NCI-H460 (cell line): ENCODE measurements at places on chromosomes 16 and 17.

- DNase-seq: no peak
Observed at GRCh38 chr16:28604186-28604565, 5.7 kb downstream of the SULT1A1 start.

GRCh38 chr17:2222901-2223616 lies 80.5 kb downstream of the SMG6 start:
- no peak for DNase-seq

DNA sequence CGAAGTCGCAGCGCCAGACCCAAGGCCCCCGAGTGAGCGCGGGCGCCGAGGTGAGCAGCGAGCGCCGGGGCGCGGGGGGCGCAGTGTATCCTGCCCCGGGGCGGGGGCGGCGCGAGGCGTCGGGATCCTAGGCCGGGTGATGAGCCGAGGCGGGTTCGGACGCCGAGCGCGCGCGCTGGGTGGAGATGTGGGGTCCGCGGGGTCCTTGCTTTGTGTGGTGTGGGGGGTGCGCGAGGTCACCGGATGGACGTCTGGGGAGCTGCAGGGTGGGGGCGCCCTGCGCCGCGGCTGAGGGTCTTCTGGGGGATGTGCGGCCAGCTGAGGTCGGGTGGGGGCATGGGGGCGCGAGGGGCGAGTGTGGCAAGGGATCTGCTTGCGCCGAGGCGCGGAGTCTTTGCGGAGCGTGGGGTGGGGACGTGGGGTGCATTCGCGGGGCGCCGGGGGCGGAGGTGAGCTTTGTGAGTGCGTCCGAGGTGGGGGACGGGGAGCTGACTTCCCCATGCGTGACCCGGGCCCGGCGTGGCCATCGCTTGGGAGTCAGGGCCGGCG lies 560 bp downstream of the RAI1 start:
- DNase-seq: no peak

DNA sequence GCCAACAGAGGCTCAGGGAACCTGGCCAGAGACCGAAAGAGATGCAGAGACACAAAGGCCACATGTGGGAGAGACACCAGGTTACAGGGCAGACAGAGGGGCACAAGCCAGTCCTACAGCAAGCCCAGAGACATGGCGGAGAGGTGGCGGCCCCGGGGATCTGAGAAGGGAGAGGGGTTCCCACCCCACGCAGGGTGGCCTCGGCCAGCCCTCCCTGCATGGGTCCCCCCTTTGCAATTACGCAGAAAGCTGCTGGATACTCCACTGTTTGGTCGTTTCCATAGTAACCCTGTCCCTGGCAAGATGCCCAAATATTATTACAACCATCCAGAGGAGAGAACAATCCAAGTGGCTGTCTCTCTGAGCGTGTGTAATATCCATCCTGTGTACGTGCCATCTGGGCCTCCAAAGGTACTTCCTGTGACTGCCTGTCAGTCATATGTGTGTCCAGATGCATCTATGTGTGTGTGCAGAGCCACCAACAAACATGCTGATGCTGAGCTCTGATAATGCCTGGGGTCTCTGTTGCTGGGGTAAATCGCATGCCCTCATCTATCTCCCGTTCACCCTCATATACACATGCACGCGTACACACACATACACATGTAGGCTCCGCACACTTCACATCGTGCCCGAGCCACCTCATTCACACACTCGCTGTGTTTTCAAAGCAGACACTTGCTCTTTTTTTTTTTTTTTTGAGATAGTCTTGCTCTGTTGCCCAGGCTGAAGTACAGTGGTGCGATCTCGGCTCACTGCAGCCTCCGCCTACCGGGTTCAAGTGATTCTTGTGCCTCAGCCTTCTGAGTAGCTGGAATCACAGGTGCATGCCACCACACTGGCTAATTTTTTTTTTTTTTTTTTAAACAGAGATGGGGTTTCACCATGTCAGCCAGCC lies 5.5 kb downstream of the PCGF2 start:
- DNase-seq: no peak

DNA sequence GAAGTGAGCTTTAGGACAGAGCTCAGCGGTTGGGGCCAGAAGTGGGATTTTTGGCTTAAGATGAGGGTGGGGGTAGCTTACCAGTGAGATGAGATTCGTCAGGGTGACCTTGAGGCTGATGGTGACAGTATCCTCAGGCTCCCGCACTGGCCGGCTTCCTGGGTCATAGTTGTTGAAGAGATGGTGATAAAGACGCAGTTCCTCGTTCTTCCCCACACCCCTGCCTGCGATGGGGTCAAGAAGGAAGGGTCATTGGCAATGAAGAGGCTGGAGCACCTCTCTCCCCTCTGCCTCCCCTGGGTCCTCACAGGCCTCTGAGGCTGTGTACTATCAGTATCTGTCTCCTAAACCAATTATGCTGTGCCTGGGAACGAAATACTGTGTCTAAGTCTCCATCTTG lies 358 bp downstream of the CHRNE start:
- no peak for DNase-seq

DNA sequence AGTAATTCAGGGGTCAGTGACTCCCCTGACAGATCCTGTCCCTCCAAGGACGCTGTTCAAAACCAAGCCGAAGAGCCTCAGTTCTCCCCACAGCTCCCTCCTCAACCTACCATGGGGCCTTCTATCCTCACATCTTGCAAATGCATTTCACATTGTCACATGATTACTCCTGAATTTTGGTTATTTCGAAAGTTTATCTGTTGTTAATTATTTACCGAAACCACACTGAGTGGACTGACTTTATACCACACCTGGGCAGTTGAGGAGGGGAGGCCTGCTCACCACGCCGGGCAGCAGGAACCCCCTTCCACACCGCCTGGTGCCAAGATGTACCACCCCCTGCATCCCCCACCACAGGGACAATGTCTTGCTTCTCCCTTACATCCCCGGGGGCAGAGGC lies 4.7 kb downstream of the TIMP2 start:
- DNase-seq: no peak

GRCh38 chr17:6177941-6178694 lies 107.9 kb downstream of the WSCD1 start:
- no peak for DNase-seq

DNA sequence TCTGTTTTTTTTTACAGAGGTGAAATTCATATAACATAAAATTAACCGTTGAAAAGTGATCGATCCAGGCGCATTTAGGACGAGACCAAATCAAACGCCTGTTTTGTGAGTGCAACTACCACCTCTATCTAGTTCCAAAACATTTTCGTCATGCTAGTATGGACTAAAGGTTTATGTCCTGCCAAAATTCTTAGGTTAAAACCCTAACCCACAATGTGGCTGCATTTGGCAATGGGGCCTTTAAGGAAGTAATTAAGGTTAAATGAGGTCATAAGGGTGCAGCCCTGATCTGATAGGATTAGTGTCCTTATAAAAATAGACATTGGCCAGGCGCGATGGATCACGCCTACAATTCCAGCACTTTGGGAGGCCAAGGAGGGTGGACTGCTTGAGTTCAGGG lies 32.8 kb upstream of the RCVRN start:
- no peak for DNase-seq

- no peak for DNase-seq
Observed at GRCh38 chr17:76543482-76543825, 3.6 kb downstream of the PRCD start.

DNA sequence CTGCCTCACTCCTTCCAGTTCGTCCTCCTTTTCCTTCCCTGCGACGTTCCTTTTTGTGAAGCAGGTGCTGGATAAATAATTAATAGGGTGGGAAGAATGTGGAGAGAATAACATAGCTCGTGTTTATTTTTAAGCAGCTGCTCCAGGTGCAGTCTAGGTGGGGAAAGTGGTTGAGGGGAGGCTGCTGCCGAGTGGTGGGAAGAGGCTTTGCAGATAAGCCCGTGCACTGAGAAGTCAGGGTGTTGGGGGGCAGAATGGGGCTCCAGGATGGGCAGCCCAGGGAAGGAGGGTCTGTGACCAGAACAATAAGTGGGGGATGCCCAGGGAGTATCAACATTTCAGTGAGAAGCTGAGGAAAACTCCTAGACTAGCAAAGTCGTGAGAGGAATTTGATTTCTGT lies 300.5 kb downstream of the CPPED1 start:
- no peak for DNase-seq
